Heart right ventricle (tissue), 16 donors: ENCODE measurements at places on chromosomes 12 and 14. TPM values are rescaled to one million over a fixed set of nuclear protein-coding genes. Genes with fewer than 3 reads are reported as not detected.

CLEC2A gene
- polyA plus RNA-seq = not detected

IGF1 gene
- 7.1 TPM for polyA plus RNA-seq

HCAR1 gene
- polyA plus RNA-seq = 0.07 TPM

DAO gene
- polyA plus RNA-seq = not detected

SAMD4A gene
- polyA plus RNA-seq = 41.0 TPM

C12orf60 gene
- 3.4 TPM for polyA plus RNA-seq

SRRM4 gene
- 0.06 TPM for polyA plus RNA-seq

GPRC5D gene
- polyA plus RNA-seq = not detected

B4GALNT3 gene
- polyA plus RNA-seq = 14.1 TPM

CCDC63 gene
- not detected for polyA plus RNA-seq

PSMB5 gene
- polyA plus RNA-seq = 35.6 TPM

LIN7A gene
- 11.0 TPM for polyA plus RNA-seq

IFNG-AS1 gene
- polyA plus RNA-seq = not detected

PHETA1 gene
- 24.1 TPM for polyA plus RNA-seq
